Thymus (tissue), 14 donors: ENCODE measurements at places on chromosomes 5 and 9. TPM values are rescaled to one million over a fixed set of nuclear protein-coding genes. Genes with fewer than 3 reads are reported as not detected.

Gene PCDHA2
- total RNA-seq = not detected

DNA sequence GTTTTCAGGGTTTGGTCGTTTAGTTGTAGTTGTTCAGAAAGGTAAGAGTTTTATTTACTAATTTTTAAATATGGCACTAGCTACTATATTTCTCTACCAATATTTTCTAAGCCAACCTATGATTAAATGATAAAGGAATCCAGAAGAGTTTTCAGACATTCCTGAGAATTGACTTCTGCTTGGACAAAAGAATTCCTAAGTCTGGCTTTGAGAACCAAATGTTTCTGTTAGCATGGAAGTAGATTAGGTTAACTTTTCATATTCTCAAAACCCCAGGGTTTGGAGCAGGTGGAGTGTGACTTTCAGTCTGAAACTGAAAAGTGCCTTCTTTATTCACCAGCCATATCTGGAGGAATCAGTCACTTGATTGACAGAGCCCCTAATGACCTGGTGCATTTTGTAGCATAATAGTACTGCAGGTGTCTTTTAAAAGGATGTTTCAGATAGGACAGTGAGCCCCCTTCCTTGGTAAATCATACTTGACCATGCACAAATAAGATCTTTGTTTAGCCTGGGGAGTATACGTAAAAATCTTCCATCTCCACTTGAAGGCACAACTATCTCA lies 457.0 kb upstream of the ZNF462 start:
- no peaks in the 10 kb centered on the region for H3K4me1 ChIP-seq
- no peaks in the 10 kb centered on the region for H3K36me3 ChIP-seq
- no peaks in the 10 kb centered on the region for H3K27me3 ChIP-seq
- no peak overlapping the region for H3K4me3 ChIP-seq

DNA sequence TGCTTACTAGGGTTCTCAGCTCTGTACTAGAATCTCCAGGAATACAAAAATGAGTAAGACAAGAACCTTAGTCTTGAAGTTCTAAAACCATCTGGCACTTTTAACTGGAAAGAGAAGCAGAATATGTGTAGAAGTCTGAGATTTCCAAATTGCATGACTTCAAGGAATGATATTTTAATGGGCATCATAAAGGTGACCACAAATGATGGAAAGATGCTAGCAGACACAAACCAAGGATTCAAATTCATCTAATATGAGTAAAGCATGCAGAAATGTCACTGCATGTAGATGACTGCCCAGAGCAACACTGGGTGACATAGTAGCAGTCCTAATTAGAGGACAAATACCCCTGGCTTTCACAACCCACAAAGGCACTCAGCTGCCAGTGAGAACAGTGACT lies 117.2 kb downstream of the RPS23 start:
- DNase-seq = no peak
- H3K27ac ChIP-seq = no peak overlapping the region
- no peaks in the 10 kb centered on the region for H3K27me3 ChIP-seq
- no peaks in the 10 kb centered on the region for H3K36me3 ChIP-seq
- H3K4me3 ChIP-seq = no peak overlapping the region

- no peaks in the 10 kb centered on the region for H3K4me1 ChIP-seq
- no peaks in the 10 kb centered on the region for H3K27me3 ChIP-seq
- H3K27ac ChIP-seq = no peak overlapping the region
- H3K4me3 ChIP-seq = no peak overlapping the region
- no peaks in the 10 kb centered on the region for H3K36me3 ChIP-seq
These were observed 11.3 kb downstream of the AHRR start for GRCh38 chr5:332843-333242.
